Fibroblast of villous mesenchyme (primary cell): ENCODE measurements at places on chromosomes 5 and 9. TPM values are rescaled to one million over a fixed set of nuclear protein-coding genes. Genes with fewer than 3 reads are reported as not detected.

The FBN2 gene
- total RNA-seq = 81.6 and 137 TPM in 2 replicates

The PCDHA9 gene
- total RNA-seq = under 0.01 TPM in 2 replicates

The EQTN gene
- not detected in 2 replicates for total RNA-seq

The SPINK7 gene
- total RNA-seq = not detected in 2 replicates

The RGS7BP gene
- total RNA-seq = 0.32 TPM in 1 of 2 replicates, not detected in the other

The ZNF618 gene
- total RNA-seq = 12.5 and 15.1 TPM in 2 replicates

The PCDHB16 gene
- total RNA-seq = under 0.01 and 0.32 TPM in 2 replicates

The BARX1 gene
- total RNA-seq = not detected in 2 replicates

The HAVCR2 gene
- not detected in 2 replicates for total RNA-seq
